Activated CD4-positive, alpha-beta T cell treated with anti-CD3 and anti-CD28 coated beads, Interleukin-2, amount 50 U/mL, for 4 hours (primary cell): ENCODE measurements at places on chromosomes 1 and 21.
A peak's percentile ranks its signal among the peaks of the same experiment; 100 is the strongest.

GRCh38 chr1:212915245-212916091 is 34.9 kb upstream of the VASH2 start:
- DNase-seq = no peak

GRCh38 chr1:115173151-115173550 is 83.8 kb upstream of the TSPAN2 start:
- no peak for DNase-seq

DNA sequence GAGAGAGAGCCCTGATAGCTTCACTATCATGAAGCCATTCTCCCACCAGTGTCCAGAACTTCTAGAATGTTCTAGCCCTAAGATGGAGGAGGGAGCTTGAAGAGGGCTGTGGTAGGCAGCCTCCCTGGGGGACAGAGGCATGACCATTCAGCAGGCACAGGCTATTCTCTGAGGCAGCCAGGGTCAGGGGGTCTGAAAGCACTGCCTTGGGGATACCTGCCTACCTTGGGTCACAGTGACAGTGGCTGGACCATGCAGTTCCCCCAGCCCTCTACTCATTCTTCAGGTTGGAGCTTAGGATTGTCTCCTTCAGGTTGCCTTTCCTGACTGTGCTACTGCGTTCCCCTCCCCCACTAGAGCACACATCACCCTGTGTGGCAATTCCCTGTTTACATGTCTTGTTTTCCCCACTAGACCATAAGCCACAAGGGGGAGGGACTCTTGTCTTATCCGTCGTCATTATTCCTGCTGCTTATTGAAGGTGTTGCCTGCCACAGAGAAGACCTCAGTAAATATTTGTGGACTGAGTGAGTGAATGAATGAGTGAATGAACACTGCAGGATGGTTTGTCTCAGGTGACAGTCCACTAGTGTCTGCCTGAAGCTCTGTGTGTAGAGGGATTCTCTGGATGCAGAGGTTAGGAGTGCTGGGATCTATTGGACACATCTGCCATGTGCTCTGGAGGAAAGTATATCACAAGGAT is 5.2 kb downstream of the ZDHHC18 start:
- DNase-seq = no peak

DNA sequence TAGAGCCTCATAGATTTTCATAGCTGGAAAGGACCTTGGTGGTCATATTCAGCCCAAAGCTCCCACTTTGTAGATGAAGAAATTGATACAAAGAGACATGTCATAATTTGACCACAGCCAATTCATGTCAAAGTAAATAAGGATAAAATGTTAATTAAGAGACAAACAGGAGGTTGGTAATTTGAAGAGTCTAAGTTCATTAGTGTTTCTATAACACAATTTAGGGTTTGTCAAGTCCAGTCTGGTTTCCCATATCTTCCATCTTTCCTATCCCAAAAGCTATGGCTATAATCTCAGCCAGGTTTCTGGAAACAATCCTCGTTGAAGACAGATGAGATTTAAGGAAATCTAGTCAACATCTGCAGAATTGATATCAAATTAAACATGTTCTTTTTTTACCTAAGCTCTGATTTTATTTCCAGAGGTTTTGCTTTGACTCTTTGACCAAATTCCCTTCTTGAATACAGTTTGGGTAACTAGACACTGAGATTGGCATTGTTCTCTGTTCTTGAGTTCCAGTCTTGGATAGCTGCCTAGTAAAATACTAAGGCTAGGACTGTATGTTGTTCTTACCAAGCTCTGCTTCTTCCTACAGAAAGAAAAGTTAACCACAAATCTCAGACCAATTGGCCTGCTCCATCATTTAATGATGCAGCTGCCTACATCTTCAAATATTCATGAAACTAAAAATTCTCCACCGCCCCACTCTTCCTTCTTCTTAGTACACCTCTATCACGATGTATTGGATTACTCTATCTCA is 62.0 kb downstream of the SLC44A5 start:
- no peak for DNase-seq

GRCh38 chr1:17248781-17249180 is at the start of gene PADI3:
Gene PADI3, plus strand, starts transcription at chr1:17249098. Its CDS starts 40 bp downstream, at chr1:17249138.
- no peak for DNase-seq

DNA sequence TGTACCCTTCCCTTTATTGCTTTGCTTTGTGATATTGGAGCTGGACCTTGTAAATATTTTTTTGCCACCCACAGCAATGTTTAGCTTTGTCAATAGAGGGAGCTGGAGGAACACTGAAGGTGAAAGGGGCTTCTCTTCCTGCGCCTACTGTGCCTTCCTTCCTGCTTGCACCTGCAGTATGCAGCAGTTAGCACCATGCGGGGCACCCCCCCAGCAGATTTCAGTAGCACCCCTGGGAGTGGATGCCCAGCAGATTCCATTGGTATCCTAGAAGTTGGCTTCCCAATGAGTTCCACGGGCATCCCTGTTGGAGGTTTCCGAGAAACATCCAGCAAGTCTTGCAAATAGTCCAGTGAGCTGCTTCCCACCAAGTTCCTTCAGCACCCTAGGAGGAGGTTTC is 25.6 kb downstream of the S100A10 start:
- DNase-seq = peak; percentile 26

DNA sequence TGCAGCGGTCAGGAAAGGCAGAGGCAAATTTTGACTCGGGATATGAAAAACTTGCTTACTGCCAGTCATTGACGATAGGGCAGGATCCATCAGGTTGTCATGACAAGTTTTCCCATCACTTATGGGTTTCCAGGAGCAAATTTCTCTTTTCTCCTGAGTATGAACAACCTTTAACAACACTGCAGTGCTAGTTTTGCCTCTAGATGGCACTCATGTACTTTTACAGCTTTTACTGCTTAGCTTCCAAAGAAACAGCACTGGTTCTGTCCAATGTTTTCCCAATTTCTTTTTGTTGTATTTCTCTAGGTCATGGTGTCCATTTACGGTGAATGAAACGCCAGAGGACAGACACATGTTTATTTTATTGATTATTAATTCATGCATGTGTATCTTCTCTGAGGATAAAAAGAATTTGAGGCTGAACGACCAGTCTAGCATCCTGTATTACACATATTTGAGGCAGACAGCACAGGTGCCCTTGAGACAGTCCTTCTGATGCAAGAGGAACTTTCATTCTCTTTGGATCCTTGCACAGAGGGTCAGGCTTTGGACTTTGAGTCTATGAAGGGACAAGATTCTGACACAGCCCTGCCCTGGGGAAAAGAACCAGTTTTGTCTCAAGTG is 112.3 kb upstream of the TRABD2B start:
- no peak for DNase-seq

GRCh38 chr1:203059485-203059884 is 26.3 kb downstream of the MYOG start:
- DNase-seq = no peak

GRCh38 chr21:26061437-26061836 is 109.1 kb downstream of the APP start:
- DNase-seq = no peak

- no peak for DNase-seq
Measured at GRCh38 chr1:213281640-213282301, 230.7 kb downstream of the RPS6KC1 start.

DNA sequence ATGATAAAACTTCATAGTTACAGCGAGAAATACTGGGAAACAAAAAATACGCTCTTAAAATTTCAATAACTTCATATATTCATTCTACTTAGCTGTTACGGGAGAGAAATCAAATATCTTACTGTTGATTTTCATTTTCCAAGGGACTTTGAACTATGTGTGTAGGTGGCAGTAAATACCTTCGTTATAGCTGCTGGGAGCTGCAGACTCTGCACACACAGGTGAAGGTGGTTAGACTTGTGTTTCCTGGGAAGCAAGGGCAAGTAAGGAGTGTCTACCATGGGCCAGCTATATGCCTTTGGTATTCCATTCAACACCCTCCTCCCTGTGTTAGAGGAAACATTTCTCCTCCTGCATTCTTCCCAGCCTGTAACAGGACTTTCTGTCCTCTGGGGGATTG is 51.4 kb upstream of the DIRAS3 start:
- DNase-seq = no peak
